ENCODE measurements at places on chromosomes 6 and 20.

- DNase-seq = peak; percentile 11
These were observed 938 bp downstream of the WRNIP1 start for GRCh38 chr6:2765896-2766766.

GRCh38 chr20:62235777-62236157, 2.6 kb upstream of the OSBPL2 start:
- DNase-seq = no peak

GRCh38 chr20:56733967-56734366, 104.9 kb downstream of the TFAP2C start:
- no peak for DNase-seq

DNA sequence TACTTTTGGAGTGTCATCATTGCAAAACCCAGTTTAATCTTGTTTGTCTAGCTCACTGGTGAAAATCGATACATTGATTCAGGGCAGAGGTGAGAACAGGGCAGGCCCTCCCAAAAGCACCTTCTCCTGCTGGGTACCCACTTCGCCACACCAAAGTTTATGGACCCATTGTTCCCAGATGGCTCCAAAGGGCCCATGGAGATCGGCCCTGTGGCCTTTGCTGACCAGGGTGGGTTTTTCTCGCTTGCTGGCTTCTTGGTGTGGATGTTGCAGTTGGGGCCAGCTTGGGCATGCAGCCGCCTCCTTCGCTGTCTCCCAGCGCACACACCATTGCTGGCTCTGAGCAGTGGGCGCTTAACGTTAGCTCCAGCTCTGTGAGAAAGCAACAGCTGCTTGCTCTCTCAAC, 178.1 kb upstream of the PDE10A start:
- no peak for DNase-seq

DNA sequence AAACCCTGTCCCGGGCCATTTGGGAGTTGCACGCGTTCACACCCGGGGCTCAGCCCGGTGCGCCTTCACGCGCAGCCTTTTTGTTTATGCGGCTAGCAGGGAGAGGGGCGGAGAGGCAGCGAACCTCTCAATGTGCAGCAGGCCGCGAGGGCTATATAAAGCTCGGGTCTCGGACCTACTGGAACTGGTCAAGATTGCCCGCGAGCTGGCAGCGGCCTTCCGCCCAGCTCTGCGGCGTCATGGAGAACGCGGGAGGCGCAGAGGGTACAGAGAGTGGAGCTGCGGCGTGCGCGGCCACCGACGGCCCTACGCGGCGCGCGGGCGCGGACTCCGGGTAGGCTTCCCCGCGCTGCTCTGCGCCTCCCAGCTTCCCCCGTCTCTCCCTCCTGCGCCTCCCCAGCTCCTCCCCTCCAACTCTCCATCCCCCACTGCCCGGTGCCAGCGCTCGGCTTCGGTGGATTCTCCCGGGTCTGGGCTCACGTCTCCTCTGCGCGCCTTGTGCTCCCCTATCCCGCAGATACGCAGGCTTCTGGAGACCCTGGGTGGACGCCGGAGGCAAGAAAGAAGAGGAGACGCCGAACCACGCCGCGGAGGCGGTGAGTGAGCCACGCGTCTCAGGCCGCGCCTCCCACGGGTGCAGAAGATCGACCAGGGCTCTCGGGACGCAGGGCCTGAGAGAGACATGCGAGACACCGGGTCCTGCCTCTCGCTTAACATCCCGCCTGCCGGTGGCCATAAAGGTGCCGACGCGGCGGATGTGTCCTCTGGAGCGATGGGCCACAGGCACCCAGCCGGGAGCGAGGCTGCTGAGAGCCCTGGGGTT, at the start of gene RIPPLY2:
Gene RIPPLY2, plus strand, starts transcription at position 183 of the 823 bp plus-strand sequence. Its CDS starts 57 bp downstream, at position 240.
- DNase-seq = no peak

DNA sequence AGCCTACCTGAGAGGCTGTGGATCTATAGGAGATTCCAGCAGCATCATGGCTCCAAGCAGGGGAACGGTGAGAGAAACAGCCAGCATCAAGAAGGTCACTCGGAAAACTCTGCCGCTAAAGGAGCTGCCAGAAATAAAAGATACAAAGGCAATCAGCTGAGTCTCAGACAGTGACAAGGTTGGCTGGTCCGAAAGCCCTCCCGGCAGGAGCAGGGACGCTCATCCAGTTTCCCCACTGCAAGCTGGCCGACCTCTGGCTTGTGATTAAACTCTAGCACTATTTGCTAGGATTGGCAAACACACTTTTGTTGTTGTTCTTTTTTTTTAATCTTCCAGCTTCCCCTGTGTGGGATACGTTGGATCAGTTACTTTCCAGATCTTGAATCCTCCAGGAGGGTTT, 8.7 kb downstream of the APMAP start:
- DNase-seq = no peak

GRCh38 chr6:1253816-1254215, 58.1 kb upstream of the FOXQ1 start:
- DNase-seq = no peak

- no peak for DNase-seq
These were observed 157.9 kb downstream of the OGFRL1 start for GRCh38 chr6:71446470-71446869.

DNA sequence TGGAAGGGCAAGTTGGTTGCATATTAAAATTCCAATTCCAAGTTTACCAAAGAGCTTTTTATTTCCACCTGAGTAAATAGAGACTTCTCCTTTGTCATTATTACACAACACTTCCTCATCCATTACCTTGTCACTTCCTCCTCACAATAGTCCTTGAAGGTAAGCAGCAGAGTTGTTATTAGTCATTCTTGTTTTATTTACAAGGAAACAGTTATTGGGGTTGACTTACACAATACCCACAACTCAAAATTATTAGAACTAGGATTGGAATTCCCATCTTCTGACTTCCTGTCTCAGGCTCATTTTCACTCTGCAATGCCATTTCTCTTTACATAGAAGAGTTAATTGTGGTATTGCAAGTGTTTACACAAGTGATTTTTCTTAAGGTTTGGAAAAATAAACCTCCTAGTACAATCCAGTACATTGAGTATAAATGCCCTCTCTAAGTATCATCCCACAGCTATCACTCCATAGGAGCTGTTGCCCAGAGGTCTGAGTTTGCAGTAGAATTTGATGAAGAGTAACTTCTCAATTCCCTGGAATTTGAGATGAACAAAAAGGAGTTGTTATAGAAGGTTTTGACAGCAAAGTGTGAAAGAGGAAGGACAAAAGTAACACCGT, 28.9 kb upstream of the MTRF1L start:
- no peak for DNase-seq

DNA sequence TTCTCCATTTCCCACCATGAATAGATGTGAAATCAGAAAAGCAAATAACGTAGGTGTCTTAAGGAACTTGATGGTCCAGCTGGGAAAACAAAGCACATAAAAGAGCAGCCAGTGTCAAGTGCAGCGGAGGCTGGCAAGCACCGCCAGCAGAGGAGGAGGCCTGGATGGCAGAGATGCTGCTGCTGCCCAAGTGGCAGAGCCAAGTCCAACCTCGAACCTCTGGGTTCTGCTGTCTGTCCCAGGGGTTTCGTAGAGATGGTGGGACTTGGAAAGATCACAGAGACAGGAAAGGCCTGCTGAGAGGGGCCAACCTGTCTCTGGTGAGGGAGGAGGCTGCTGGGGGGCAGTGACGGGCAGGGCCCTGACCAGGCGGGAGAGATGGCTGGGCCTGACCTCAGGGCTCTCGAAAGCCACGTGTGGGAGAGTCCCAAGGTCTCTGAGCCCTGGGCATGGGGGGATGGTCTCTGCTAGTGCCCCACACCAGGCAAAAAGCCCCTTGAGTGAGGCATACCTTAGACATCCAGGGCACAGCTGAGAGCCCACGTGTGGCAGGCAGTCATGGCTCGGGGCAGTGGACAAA, 77.3 kb downstream of the TCP11 start:
- no peak for DNase-seq

DNA sequence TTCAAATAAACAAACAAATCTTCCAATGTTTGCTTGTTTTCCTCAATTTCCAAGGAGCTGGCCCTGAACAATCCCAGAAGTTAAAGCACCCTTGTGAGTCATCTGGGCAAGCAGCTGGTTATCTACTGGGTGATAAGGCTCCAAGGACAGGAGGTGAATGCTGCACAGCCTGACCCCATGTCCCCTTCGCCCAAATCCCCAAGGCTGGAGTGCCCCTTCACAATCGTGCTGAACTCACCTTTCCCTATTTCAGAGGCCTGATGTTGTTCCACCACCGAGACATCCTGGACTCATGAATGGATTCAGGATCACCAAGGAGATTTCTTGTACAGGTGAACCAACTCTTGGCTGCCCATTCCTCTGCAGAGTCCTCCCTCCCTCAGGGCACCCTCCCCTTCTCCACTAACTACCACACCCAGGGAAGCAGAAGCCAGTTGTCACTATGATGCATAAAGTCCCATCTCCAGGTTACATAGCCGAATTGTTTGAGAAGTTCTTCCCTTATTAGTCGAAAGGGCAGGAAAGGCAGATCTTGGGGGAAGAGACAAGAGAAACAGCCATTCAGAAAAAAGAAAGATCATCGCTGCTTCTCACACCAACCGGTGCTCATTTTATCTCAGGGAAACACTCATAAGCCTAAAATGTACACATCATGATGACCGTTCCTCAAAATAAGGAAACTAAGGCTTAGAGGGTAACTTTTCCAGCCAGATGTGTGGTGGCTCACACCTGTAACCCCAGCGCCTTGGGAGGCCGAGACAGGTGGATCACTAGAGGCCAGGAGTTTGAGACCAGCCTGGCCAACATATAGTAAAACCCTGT, 138.8 kb upstream of the RREB1 start:
- DNase-seq = no peak

DNA sequence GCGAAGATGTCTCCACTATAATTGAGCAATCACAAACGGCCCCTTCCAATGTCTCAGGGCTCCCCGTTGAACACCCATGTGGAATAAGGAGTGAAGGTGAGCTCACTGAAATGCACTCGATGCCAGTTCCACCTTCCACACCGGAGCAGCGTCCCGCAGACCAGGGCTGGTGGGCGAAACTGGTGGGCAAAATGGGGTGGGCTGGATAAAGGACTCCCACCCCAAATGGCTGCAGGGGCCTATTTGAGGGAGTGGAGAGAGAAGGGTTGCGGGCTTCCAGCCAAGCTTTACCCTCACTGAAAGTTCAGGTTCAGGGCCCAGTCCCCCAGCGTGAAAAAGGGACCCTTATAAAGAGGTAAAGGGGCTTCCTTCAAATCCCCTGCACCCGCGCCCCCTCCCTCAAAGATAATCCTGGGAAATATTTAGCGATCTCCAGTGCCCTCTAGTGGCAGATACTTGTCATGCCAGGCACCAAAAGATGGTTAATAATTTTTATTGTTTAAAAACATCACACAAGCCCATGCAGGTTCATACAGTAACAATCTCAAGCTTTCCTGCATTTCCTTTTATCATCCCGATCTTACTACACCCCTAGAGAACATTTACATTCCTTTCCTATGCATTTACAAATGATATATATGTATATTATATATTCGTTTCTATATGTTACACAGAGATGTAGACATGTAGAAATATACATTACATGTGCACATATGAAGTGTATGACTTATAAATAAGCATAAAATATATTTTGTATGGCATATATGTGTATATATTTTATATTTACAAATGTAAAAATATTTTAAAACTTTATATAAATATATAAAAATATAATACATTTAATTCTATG, 58.2 kb upstream of the NKX2-2 start:
- DNase-seq = no peak

GRCh38 chr20:550611-551010, 7.0 kb upstream of the CSNK2A1 start:
- DNase-seq = no peak

DNA sequence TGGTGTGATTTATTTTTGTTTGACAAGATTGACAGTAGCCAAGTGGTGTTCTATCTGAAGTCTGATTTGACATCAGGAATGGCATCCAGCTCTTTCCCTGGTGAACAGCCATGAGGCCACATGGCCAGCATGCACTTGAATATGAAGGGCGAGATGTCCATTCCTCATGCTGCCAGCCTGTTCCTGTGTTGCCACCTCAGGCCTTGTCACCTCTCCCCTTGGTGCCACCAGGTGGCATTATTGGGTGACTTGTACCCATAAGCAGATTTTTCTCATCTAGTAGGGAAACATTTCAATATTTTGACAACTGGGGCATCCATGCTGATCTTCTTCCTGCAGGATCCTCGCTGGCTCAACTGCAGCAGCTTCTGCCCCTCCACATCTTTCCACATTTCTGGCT, 199.1 kb downstream of the ERMARD start:
- DNase-seq = no peak

DNA sequence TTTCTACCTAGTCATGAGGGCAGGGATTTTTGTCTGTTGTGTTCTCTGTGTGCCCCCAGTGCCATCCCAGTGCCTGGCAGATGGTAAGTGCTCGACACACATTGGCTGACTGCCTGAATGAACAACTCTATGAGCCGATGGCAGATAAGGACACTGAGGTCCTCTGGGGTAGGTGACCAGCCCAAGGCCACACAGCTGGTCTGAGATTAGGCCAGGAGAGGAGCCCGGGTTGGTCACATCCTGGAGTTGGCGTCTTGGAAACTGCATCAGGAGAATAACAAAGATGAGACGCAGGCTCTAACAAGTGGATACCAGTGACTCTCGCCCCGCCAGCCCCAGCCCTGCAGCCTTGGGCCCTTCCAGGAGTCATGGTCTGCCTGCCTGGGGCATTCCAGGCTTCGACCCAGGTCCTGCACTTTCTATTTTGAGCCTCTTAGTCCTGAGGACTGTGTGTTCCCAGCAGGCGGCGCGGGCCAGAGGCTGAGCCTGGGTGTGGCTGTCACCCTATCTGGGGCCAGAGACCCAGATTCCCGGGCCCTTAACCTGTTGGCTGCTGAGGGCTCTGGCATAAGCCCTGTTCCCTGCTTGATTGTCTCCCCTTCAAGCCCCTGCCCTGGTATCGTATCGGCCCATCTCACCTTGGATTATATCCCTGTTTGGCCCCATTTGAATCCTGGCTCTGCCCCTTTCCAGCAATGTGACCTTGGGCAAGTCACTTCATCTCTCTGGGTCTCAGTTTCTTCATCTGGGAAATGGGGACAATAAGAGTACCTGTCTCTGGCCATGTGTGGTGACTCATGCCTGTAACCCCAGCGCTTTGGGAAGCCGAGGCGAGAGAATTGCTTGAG, 88.3 kb downstream of the CEBPB start:
- no peak for DNase-seq

GRCh38 chr6:128657181-128657580, 136.8 kb upstream of the PTPRK start:
- DNase-seq = no peak

GRCh38 chr6:140923048-140923447, 1209.7 kb upstream of the GJE1 start:
- DNase-seq = no peak

DNA sequence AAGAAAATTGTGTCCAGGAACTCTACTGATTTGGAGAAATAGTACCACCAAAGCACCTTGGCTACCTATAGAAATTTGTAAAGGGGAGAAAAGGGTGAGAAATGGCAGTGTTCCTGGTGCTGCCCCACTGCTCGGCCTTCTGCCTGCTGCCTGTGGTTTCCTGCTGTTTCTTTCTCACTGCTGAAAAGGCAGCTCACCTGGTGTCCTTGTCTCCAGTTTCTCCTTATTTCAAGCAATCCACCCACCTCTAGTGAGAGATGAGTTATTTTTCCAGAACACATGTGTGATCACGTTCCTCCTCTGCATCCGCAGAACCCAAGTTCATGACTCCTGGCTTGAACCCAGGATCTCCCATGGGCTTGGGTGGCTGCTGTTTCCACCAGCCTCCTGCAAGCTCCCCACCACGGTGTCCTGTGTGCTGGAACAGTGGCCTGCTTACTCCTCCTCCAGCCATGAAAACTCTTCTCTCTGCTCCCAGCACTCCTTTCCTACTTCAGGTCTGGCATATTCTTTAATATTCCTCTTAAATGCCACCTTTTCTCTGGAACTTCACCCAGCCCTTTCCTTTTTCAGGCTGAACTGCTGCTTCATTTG, 48.9 kb downstream of the ELOVL2 start:
- DNase-seq = no peak

Measured in activated T-helper 1 cell treated with anti-CD3 and anti-CD28 coated beads, Interleukin-2, amount 50 U/mL, for 16 hours (primary cell).